ENCODE measurements at places on chromosomes 3 and 15. TPM values are rescaled to one million over a fixed set of nuclear protein-coding genes. Genes with fewer than 3 reads are reported as not detected.

DNA sequence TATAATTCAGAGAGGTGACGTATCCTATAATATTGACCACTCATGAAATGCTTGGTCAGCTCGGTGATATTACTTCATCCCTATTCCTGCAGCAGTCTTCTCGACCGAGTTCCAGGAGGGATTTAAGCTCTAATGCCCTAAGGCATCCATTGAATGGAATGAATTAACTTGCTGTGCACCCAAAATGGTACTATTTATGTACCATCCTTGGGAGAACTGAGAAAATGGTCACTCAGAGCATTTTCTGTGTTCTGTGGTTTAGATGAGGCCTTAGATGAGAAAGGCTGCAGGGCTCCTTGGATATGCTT is 638 bp downstream of the BLOC1S6 start:
- no peak for DNase-seq

DNA sequence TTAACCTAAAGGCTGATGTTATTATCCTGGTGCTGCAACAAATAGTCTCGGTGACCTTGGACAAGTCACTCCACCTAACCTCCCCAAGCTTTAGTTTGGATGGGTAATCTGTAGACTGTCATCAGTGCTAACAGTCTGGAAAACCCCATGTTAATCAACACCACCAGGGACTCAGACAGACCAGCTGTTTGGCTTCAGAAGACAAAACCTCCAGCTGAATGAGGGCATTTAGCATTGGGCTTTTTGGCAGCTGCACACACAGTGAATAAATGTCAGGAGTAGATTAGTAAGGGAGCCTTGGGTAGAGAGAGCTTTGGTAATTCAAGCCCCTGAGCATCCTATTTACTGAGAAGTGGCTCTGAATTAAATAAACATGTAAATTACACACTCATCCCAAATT is 24.9 kb upstream of the C3orf80 start:
- DNase-seq, result no peak

- no peak for DNase-seq
Observed at GRCh38 chr3:115245438-115245837, 98.3 kb upstream of the ZBTB20 start.

DNA sequence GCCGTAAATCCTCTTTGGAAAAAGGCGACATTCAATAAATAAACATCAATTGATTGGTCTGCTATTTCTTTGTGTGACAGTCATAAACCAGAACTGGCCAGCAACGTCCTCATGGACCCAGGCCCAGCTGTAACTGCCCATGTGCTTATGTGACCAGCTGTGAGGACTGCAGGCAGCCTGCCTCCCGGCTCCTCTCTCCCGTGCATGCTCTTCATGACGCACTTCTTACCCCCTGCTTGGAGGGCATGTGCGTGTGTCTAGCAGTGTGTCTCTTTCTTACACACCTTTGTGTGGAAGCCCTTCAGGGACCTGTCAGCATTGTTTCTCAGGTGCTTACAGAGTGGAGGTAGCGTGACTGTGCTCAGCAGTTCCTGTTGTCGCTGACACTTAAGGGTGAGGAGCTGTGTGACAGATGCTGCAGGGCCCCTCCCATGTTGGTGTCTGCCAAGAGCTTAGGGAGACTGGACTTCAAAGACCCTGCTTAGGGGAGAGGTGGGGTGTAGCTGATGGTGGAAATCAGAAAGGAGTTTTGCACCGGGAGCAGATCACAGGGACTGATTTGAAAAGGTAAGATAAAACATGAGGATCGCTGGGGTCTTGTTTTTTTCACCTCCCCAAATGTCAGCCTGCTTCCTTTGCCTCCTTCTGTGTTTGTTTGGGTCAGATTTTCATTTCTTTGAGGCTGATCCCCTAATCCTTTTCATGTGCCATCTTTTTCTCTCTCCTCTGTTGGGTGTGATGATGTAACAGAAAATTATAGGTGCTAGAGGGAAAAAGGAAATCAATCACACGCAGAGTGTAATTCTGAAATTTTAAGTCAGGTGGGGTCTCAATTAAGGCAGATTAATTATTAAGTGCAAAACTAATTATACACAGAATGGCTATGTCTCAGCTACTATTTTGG is 2.1 kb downstream of the PODXL2 start:
- DNase-seq, result no peak

- no peak for DNase-seq
Observed at GRCh38 chr3:21795152-21795837, 44.3 kb upstream of the ZNF385D start.

DNA sequence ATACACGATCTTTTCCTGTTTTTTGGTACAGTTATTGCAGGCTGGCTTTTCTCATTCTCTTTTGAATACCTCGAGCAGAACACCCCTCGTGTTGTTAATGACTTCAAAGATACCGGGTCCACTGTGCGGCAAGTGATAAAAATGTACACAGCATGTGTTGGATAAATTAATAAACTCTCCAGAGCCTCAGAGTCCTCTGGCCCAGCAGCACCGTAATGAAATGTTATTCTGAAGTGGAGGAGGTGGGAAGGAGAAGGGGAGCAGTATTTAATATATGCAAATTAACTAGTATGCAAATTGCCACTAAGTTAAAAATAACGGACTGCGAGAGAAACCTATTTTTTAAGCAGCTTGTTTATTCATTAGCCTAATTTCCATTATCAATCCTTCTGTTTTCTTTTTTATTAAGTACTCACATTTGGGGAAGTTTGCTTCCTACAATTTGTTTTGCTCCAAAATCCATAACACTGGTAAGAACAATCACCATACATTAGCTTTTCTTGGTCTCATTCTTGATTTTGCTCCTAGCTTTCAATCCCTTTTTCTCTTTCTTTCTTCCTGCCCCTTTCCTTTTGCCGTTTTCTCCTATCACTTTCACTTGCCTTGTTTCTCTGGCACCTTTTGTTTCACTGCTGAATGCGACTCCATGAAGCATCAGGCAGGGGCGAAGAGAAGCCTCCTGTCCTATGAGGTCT is 462.3 kb upstream of the PPP2R3A start:
- DNase-seq, result no peak

DNA sequence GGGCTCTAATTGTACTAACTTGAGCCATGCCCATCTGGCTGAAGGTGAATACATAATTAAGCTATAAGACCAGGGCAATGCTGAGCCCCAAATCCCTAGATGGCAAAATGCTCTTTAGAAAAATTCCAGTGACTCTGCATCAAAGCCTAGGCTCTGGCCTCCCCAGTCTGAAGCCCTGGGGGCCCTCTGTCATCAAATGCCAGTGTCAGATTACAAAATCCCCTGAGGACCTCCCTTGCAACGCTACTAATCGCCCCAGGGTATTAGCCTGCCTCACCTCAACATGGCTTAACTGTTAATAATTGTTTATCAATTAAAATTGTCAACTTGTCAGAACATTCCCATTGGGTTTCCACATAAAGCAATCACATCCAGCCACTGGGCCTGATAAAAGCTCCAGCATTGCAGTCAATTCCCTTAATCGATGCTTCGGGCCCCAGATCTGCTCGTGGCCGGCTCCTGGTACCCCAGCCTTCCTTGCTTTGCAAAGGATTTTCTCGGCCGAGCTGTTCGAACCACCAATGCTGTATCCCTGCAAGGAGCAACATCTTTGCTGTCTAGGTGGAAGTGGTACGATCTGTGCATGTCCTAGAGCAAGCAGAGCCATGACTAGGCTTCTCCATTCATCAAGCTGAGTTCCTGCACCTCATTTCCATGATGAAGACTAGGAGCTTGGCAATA is 151.7 kb downstream of the MEGF11 start:
- DNase-seq, result no peak

- no peak for DNase-seq
Observed at GRCh38 chr3:69248436-69248835, 126.0 kb upstream of the LMOD3 start.

- DNase-seq, result no peak
Observed at GRCh38 chr15:85316244-85316934, 64.0 kb upstream of the AKAP13 start.

- no peak for DNase-seq
Observed at GRCh38 chr3:103924544-103924943, 1442.2 kb upstream of the ALCAM start.

DNA sequence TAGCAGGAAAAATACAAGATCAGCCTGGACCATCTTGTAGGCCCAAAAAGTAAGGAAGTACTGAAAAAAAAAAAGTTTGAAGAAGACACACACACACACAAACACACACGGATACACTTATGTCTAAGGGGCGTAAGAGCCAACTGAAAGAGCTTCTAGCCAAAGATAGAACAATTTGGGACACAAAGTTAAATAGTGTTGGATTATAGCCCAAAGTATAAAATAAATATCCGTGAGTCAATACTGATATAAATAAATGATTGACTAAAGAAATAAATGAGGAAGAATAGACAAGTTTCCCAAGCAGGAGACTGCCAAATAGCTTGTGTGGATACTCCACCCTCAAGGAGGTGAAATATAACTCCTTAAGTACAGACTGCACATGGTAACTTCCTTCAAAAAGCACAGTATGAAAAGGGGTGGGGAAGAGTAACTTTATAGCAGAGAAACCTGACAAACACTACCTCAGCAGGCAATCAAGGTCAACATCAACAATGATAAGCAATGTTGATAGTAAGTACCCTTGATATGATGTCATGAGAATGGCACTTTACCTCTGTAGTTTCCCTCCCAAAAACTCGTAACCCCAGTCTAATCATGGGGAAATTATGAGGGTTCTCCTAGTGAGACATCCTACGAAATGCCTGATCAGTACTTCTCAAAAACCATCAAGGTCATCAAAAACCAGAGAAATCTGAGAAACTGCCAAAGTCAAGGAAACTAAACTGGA is 187.3 kb upstream of the ATP11B start:
- no peak for DNase-seq

DNA sequence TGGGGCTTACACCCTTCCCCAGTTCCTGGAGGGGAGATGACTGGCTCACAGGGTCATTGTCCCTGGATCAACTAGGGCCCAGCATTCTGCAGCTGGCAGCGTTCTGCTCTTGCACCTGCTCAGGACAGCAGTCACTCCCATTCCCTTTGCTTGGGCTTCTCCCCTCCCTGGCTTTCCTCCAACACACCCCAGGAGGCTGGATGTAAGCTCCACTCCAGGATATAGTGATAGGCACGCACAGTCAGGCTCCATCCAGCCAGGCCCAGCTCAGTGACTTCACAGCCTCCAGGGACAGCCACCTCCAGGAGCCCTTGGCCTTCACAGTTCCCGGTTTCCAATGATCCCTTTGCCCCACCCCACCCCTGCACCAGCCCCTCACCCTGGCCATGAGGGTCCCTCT is 1.9 kb downstream of the SPTBN5 start:
- no peak for DNase-seq

- DNase-seq, result peak; percentile 55
Observed at GRCh38 chr3:33883538-33883950, 85.1 kb downstream of the PDCD6IP start.

DNA sequence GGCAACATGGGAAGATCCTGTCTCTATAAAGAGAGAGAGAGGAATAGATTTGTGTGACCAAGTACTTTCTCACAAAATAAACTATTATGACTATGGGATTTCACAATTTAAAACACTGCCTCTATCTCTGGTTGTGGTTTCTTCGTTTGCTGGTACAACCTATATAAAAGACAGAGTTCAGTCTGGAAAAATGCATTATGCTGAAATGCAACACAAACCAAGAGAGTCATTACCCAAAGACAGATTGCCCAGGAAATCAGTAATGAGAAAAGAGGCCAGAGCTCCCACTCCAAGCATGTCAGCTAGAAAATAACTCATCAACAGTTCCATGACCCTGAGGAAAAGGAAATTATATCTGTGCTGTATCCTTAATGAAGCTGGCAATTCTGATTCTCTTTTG is 23.2 kb downstream of the GPR176 start:
- no peak for DNase-seq

- no peak for DNase-seq
Observed at GRCh38 chr3:195251336-195252065, 19.5 kb downstream of the XXYLT1 start.

TMED3 gene
- total RNA-seq, result 146 TPM

USP3 gene
- total RNA-seq, result 25.3 TPM

All from lung microvascular endothelial cell (primary cell).